ENCODE measurements at places on chromosomes 2 and 18. TPM values are rescaled to one million over a fixed set of nuclear protein-coding genes. Genes with fewer than 3 reads are reported as not detected.

DNA sequence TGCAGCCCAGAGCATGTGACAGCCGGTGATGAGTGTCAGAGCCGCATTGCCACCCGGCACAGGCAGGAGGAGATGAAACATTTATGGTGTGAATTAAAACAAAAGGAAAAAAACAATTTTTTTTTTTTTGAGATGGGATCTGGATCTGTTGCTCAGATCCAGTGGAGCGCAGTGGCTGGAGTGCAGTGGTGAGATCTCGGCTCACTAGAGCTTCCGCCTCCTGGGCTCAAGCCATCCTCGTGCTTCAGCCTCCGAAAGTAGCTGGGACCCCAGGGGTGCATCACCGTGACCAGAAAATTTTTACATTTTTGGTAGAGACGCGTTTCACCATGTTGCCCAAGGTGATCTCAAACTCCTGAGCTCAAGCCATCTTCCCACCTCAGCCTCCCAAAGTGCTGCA is 182.1 kb upstream of the SALL3 start:
- H3K36me3 ChIP-seq = no peaks in the 10 kb centered on the region
- DNase-seq = no peak
- no peaks in the 10 kb centered on the region for H3K4me1 ChIP-seq
- no peaks in the 10 kb centered on the region for H3K27me3 ChIP-seq

- H3K36me3 ChIP-seq = no peaks in the 10 kb centered on the region
- no peaks in the 10 kb centered on the region for H3K4me1 ChIP-seq
- no peak for DNase-seq
- H3K27ac ChIP-seq = no peak overlapping the region
- H3K4me3 ChIP-seq = no peak overlapping the region
Measured at GRCh38 chr2:222673883-222674282, 2.4 kb downstream of the MOGAT1 start.

SCN1A gene
- total RNA-seq = not detected

GRCh38 chr2:762646-763045 is 85.4 kb upstream of the TMEM18 start:
- no peak overlapping the region for H3K27ac ChIP-seq
- no peak for DNase-seq
- no peak overlapping the region for H3K4me3 ChIP-seq
- no peaks in the 10 kb centered on the region for H3K36me3 ChIP-seq
- H3K27me3 ChIP-seq = no peaks in the 10 kb centered on the region

DNA sequence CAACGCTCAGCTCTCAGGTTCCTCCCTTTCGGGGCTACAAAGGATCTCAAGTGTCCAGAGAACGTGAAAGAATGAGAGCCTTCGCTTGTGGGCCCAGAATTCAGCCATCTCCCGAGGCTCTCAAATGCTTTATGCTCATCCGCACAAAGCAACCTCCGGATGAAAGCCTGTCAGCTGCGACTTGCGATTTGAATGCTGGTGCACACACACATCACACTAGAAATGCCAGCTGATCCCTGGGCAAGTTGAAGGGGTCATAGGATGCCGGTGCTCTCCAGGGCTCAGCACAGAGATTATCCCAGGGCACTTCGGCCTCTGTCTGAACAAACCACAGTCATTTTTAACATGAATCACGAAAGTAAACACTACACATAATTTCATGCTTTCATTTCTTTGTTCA is 141.8 kb upstream of the MYT1L start:
- no peak overlapping the region for H3K27ac ChIP-seq
- no peaks in the 10 kb centered on the region for H3K4me1 ChIP-seq
- no peak for DNase-seq
- no peak overlapping the region for H3K4me3 ChIP-seq
- no peaks in the 10 kb centered on the region for H3K27me3 ChIP-seq

GRP gene
- not detected for total RNA-seq

DNA sequence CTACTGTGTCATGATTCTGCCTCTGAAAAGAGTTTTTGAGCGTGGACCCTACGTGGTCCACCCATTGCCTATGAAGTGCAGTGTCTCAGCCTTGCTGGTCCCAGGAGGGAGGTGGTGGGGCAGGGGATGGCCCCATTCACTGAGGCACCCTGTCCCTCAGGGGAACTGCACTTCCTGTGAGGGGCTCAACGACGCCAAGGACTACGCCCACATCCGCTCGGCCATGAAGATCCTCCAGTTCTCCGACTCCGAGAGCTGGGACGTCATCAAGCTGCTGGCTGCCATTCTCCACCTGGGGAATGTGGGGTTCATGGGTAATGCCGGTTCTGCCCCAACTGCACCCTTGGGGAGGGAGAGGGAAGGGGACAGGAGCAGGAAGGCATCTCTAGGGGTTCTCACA is 42.5 kb downstream of the MYO7B start:
- H3K4me1 ChIP-seq = peaks cover 6% of the 10 kb centered on the region
- H3K36me3 ChIP-seq = no peaks in the 10 kb centered on the region
- H3K4me3 ChIP-seq = no peak overlapping the region
- H3K27me3 ChIP-seq = no peaks in the 10 kb centered on the region

- no peak for DNase-seq
- H3K4me3 ChIP-seq = no peak overlapping the region
- no peaks in the 10 kb centered on the region for H3K4me1 ChIP-seq
- peaks cover 2% of the 10 kb centered on the region for H3K27me3 ChIP-seq
- H3K36me3 ChIP-seq = no peaks in the 10 kb centered on the region
Measured at GRCh38 chr18:13521418-13521817, 204.9 kb downstream of the FAM210A start.

Data from astrocyte (in vitro differentiated cells and primary cell).